Stimulated activated CD4-positive, alpha-beta T cell treated with anti-CD3 and anti-CD28 coated beads, Interleukin-12 subunit alpha, Interleukin-12 subunit beta, amount 100 ng/mL, for 4 hours (primary cell): ENCODE measurements at places on chromosomes 13 and 19.

DNA sequence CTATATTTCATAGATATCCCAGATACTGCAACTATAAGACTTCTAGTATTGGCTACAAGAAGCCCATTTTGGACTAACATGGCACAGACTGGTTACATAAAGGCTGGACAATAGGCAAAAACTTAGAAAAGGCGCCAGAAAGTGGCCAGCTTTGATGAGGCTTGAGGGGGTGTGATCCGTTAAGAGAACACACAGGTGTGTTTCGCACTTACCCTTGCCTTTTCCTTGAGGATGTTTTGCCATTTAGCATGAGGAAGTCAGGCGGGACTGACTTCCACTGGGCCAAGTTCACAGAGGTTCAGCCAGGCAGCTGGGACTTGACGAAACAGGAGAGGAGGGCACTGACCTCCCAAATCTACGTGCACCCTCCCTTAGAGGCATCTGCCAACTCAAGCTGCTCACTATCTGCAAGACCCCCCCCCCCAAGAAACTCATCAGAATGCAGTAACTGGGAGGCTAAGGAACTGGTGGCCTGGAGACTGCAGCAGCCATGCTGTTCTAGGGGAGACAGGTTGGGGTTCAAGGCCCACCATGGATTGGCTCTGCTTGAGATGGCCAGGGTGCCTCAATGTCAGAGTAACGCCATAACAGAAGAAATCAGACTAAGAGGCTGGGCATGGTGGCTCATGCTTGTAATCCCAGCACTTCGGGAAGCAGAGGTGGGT is 4.5 kb upstream of the LIN7B start:
- no peak for DNase-seq

GRCh38 chr19:42091300-42091699 is 15.3 kb downstream of the ZNF574 start:
- no peak for DNase-seq

DNA sequence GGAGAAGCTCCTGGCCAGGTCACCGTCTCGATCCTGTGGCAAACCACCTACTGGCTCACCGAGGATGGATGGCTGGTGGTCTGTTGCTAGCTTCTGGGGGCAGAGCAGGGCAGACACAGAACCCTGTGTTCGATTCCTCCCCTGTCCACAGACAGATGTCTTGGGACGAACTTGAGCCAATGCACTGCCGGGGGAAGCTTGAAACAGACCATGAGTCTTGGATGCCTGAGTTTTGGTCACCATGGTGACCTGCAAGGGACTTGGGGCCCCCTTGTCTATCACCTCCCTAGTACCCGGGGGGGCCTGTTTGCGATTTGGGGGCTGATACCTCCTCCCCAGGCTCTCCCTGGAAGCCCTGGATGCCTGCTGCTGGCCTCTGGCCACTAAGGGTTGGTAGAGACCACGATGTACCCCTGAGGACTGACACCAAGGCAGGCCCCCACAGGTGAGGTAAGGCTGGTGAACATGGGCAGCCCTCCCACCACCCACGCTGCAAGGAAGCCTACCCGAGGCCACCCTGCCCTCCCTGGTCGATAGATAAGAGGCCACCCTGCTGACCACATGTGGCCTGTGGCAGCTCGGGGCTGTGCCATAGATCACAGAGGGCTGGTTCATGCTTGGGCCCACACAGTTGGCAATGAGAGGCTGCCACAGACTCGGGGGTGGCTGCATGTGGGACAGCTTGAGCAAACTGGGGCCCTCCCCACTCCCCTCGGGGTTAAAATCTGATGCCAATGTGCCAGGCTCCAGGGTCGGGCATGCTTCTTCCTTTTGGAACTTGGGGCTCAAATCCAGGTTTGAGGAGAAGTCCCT is 10.7 kb downstream of the IQCN start:
- DNase-seq = no peak

GRCh38 chr13:113273321-113273720 is 23.7 kb upstream of the LAMP1 start:
- DNase-seq = no peak

GRCh38 chr13:26502826-26503225 is 54.7 kb upstream of the WASF3 start:
- peak; percentile 16 for DNase-seq

DNA sequence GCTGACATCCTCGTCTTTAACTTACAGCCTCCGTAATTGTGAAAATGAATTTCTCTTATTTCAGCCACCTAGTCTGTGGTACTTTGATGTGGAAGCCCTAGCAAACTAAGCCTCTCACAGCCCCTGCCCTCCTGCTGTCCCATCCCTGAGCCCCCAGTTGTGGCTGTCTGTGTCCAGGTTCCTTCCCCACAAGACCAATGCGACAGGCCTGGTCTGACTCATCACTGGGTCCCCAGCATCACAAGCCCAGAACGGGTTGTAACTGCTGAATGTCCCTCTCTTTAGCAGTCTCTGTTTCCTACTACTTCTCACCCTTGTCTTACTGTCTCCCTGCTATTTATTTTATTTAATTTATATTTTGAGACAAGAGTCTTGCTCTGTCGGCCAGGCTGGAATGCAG is 5.7 kb downstream of the POU2F2 start:
- no peak for DNase-seq

- no peak for DNase-seq
Measured at GRCh38 chr19:23093832-23094231, 23.0 kb upstream of the ZNF730 start.

DNA sequence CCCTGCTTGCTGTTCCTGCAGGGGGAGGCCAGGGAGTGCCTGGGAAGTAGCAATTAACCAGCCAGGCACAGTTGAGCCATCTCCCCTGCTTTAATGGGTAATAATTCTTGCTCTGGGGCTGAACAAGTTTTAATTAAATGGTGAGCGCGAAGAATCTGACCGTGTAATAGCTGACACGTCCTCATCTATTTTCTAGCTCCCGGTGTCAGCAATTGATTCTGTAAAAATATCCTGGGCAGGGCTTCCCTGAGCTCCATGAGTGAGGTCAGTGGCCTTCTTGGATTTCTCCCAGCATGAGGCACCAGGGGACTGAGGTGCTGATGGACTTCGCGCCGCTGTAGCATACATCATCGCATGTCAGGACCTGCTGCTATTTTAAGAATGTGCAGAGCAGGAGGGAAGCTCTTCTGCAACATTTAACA is 26.9 kb downstream of the SIPA1L3 start:
- no peak for DNase-seq

GRCh38 chr19:58033741-58034476 is at the start of gene ZSCAN1:
ZSCAN1 (plus strand) TSS chr19:58034025; CDS start chr19:58037837, 3,812 bp downstream.
- peak; percentile 16 for DNase-seq

GRCh38 chr19:12681074-12681987 is at the start of gene DHPS:
DHPS (minus strand) TSS chr19:12681880; CDS start chr19:12681766, 114 bp downstream.
- peak; percentile 81 for DNase-seq

GRCh38 chr19:35225951-35226350 is 2.6 kb downstream of the FAM187B start:
- no peak for DNase-seq

GRCh38 chr13:37869756-37870488 is at the start of gene TRPC4:
TRPC4 (minus strand) TSS chr13:37869772; CDS start chr13:37783333, 86,439 bp downstream.
- DNase-seq = no peak

GRCh38 chr13:41864658-41865057 is 96.3 kb downstream of the VWA8 start:
- DNase-seq = no peak

DNA sequence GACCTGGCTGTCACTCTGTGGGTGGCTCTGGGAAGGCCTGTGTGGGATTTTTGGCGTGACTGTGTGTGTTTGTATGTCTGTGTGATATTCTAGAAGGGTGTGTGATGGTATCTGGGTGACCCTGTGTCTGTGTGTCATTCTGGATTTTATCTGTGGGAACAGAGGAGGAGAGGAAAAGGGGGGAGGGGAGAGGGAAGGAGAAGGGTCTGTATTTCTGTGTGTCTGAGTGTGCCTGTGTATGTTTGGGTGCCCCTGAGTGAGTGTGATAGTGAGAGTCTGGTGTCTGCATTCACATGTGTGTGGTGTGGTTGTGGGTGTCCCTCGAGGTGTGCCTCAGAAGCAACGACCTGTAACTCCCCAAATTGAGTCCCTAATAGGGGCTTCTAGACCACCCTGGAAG is 8.1 kb upstream of the NFIX start:
- DNase-seq = no peak

DNA sequence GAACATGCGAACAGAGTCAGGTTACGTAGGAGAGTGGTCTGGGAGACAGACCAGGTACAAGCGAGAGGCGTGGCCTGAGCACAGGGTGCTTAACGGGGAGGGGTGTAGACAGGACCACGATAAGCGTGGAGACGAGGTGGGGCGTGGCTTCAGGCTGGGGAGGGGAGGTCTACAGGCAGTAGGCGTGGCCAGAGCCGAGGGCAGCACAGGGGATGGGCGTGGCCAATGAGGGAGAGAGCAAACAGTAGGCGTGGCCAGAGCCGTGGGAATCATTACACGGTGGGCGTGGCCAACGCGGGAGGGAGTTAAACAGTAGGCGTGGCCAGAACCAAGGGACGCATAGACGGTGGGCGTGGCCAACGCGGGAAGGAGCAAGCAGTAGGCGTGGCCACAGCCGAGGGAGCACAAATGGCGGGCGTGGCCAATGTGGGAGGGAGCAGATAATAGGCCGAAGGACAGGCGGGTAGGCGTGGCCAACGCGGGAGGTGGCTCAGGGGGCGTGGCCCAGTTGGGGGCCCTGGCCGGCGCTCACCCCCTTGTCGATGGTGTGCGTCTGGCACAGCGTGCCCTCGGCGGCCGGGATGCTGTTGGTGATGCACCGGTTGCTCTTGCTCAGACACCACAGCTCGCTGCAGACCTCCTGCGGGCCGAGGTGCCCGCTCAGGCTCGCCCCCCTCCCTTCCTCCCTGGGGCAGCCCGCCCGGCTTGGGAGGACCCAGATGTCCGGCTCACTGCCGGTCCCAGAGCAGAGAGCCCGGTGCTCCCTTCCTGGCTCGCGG is 15.2 kb upstream of the MYO1F start:
- DNase-seq = peak; percentile 91
